ENCODE measurements at places on chromosomes 11 and 22. TPM values are rescaled to one million over a fixed set of nuclear protein-coding genes. Genes with fewer than 3 reads are reported as not detected.

DNA sequence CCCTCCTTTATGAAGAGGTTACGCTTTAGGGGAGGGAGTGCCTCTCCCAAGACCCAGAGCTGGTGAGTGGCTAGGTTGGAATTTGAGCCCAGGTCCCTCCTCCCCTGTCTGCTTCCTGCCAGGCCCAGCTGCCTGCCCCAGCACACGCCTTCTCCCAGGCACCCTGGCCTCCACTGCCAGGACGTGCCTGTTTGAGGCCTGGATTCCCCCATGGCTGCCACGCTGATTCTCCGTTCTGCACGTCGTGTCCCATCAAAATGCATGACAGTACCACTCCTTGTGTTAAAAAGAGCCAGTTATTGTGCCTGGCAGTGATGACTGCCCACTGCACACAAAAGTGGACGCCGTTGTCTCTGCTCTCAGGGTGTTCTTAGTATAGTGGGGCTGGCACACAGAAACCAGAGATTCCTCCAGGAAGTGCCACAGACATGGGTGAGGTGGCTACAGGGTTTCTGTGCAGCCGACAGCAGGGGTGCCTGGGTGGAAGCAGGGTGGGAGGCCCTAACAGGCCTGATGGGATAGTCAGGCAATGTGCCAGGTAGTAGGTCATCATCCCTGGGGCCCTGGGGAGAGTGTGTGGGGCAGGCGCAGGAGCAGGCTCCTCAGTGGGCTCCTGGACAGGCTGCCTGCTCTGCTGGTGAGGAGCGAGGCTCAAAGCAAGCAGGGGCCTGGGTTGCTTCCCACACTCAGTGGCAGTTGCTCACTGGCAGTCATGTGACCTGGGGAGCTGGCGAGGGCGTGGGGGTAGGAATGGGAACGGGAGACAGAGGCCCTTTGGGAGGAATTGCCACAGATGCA is 24.2 kb downstream of the MED15 start:
- DNase-seq, result peak; percentile 53

GRCh38 chr22:44444341-44445306 is 53.4 kb downstream of the RTL6 start:
- no peak for DNase-seq

KDM4E gene
- not detected for total RNA-seq

PDXP gene
- 20.8 TPM for total RNA-seq

DNA sequence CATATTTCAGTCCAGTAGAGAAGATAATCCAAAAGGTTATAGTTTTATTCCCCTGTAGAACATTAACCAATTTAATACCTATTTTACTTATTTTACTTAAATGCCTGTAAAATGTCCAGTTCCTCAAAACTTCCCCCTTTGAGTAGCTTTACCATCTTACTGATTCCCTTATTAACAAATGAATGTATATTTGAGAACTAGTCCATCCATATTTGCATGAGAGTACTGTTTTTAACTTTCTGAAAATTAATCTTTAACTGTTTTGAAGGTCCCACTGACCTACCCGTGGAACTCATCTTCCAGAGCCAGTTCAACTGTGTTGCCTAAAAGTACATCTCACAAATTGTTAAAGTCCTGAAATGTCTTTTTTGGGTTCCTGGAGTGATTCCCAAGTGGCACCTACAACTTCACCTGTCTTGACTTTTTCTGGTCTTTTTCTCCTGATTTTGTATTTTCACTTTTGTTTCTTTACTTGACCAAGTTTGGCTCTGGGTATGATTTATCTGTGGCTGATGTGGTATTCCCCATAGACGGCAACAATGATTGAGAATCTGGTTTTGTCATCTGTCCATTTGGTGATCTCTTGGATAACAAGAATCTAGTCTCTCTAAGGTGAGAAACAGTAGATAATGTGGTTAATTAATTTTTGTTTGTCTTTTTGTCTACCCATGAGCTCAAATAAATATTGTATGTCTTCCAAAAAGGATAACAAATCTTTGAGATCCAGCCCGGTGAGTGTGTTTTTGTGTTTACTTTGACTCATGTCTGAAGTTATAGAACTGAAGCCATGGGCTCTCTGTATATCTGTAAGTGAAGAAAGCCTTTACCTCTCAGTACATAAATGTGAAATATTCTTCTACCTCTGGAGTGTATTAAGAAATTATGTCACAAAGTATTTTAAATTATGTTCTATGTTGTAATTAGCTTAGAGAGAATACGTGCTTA is 174.2 kb downstream of the ETS1 start:
- no peak for DNase-seq

DNA sequence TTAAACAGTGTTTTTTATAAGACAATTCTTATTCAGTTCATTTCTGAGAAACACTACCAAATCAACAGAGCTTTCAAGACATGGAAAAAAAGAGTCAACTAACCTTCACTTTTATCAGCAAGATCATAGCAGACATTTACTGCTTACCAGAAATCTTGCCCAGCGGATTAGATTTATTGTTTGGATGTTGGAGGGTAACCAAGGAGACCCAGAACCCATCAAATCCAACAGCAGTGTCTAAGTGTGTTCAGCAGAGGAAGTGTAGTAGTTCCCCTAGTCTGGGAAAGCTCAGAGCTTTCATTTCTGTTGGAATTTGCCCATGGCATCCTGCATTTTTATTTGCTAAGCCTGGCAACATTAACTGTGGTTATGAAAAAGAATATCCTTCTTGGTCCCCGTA is 2.4 kb upstream of the PGM2L1 start:
- no peak for DNase-seq

CATSPER1 gene
- total RNA-seq, result not detected

OR8D1 gene
- not detected for total RNA-seq

DNA sequence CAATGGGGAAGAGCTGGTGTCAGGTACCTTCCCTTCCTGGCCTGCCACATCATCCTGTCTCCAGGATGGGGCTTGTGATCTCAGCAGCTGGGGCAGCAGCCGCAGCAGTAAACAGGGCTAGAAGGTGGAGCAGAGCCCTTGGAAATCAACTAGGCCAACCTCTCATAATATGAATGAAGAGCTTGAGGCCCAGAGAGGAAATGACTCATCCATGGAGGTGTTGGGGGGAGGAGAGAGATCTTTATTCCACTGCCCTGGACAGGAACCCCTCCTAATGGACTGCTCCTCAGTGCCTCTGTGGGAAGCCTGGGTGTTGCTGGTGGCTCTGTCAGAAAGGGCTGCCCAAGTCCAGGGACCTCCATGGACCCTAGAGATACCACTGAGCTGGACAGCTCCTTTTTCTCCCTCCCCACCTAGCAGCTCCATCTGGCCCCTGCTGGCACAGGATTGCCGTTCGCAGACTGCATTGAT is 111.8 kb downstream of the OSBP2 start:
- DNase-seq, result no peak

BRSK2 gene
- 0.44 TPM for total RNA-seq

GRCh38 chr11:32232516-32232915 is 141.6 kb downstream of the RCN1 start:
- no peak for DNase-seq

- no peak for DNase-seq
Observed at GRCh38 chr11:65434057-65434666, 11.6 kb downstream of the NEAT1 start.

APOA4 gene
- not detected for total RNA-seq

MS4A12 gene
- 0.36 TPM for total RNA-seq

- DNase-seq, result no peak
Observed at GRCh38 chr11:27621405-27622161, 78.7 kb downstream of the BDNF start.

DNA sequence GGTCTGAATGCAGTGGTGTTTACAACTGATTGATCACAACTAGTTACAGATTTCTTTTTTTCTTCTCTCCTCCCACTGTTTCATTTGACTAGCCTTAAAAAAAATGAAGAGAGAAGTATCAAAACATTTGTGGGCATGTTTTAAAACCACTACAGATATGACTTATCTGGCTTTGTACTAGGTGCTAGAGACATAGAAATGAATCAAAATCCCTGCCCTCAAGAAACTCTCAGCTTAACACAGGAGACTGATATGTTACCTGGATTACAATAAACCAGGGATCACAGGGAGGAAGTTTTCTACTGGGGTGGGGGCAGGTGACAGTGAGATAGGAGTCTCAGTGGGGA is 25.2 kb upstream of the CTR9 start:
- no peak for DNase-seq

DNA sequence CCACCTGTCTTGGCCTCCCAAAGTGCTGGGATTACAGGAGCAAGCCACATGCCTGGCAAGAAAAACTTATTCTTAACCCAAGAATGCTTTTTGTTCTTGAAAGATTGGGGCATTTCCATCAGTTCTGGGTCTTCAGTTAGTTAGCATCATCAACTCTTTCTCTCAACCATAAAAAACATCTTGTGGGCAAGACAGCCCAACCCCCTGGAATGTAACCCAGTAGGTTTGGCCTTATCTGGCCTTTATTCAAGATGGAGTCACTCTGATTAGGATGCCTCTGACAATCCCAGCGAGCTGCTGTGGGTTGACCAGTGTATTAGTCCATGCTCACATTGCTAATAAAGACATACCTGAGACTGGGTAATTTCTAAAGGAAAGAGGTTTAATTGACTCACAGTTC is 9.2 kb upstream of the TPCN2 start:
- DNase-seq, result no peak

- DNase-seq, result no peak
Observed at GRCh38 chr11:100939571-100939970, 190.0 kb downstream of the PGR start.

VPREB1 gene
- total RNA-seq, result not detected

GRCh38 chr11:74007691-74008372 is 1.1 kb downstream of the UCP3 start:
- DNase-seq, result no peak

DNA sequence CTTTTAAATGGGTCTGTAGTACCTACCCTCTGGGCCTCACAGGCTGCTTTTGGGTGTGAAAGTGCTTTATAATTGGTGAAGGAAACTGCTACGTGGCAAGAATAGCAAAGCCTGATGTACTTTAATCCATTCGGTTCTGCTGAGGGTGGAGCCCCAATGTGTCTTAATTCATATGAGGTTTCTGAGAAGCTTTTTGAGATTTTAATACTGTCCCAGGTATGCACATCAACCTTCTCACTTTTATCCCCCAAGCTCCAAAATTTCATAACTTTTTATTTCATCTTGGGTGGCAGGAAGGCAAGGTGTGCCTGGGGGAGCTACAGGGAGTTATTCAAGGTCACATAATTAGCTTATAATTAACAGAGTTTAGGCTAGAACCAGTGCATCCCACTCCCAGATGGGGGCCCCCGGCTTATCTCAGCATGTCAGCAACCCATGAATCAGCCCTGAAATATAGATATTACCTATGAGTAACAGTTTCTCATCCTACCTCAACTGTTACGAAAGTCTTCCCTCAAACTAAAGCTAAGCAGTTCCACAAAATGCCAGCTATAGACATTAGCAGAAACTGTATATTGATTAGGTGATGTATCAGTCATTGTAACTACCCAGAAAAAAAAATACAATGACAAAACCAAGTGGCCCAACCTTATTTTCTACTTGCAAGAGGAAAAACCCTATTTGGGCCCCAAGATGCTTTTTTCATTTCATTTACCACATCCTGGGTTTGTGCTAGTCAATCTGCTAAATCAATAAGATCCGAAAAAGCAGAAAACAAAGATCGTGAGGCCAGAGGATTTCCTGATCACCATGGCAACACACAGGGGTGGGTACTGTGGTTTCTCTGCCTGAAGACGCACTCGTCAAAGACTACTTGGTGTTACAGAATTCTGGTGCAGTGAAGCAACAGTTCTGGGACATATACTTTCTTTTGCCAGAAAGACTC is 26.7 kb downstream of the CD44 start:
- DNase-seq, result peak; percentile 43

GRCh38 chr11:85313741-85314140 is 313.4 kb downstream of the DLG2 start:
- no peak for DNase-seq

- DNase-seq, result no peak
Observed at GRCh38 chr11:65208785-65209710, 27.3 kb downstream of the CAPN1 start.

DNA sequence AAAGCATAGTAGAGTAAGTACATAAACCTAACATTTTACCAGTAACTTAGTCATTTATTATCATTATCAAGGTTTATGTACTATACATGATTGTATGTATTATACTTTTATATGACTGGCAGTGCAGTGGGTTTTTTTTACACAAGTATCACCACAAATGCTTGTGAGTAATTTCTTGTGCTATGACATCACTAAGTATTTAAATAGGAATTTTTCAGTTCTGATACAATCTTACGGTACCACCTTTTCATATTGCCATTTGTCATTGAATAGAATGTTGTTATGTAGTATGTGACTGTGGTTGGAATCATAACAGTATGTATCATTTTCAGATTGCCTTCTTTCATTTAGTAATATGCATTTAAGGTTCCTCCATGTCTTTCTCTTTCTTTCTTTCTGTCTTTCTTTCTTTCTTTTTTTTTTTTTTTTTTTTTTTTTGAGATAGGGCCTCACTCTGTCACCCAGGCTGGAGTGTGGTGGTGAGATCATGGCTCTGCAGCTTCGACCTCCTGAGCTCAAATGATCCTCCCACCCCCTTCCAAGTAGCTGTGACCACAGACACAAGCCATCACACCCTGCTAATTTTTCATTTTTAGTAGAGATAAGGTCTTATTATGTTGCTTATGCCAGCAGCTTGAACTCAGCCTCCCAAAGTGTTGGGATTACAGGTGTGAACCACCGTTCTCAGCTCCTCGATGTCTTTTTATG is 18.6 kb downstream of the ATM start:
- DNase-seq, result no peak

HEPACAM gene
- total RNA-seq, result 1.3 TPM

CASP1 gene
- total RNA-seq, result 7.7 TPM

CD3G gene
- total RNA-seq, result not detected

- no peak for DNase-seq
Observed at GRCh38 chr11:64605244-64605560, 14.2 kb downstream of the SLC22A12 start.

- DNase-seq, result no peak
Observed at GRCh38 chr22:46067159-46068111, 82.9 kb upstream of the PPARA start.

- DNase-seq, result no peak
Observed at GRCh38 chr11:34341931-34342533, 15.8 kb downstream of the ABTB2 start.

DNA sequence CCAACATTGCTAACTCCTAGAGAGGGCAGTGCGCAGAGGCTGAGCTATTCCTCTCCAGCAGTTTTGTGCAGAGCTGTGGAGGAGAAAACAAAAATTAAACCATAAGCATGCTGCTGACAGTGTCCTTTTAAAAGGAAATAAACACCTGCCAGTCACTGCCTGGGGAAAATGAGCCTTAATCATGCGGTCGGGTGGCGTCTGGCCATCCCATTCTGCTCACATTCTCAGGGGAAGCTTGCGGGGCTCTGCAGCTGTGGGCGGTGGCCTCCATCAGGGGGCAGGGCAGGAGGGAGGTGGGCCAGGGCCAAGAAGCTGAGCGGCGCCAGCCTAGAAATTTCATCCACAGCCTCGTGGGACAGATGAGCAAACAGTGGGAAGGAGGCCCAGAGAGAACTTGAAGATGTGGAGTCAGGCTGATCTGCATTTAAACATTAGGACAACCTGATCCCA is 71.0 kb upstream of the TP53I11 start:
- peak; percentile 83 for DNase-seq

DNA sequence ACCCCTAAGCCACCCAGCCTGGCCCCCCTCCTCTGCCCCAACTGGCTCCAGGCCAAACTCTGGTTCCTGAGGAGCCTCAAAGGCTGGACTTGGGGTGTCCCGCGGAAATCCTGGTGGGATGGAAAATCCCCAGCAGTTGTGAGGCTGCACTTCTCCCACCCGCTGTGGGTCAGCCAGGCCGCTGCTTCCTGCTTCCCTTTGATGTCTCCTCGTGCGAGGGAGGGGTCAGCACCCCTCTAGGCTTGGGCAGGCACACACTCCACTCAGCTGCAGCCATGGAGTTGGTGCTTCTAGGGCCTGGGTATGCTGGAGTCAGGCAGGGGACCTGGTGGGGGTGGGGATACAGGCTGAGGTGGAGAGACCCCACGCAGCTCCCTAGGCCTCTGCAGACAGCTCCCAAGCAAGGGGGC is 12.0 kb downstream of the KCNQ1OT1 start:
- DNase-seq, result peak; percentile 47

Measured in heart right ventricle (tissue), 16 donors.